ENCODE measurements at places on chromosomes 5 and 9. TPM values are rescaled to one million over a fixed set of nuclear protein-coding genes. Genes with fewer than 3 reads are reported as not detected.

DNA sequence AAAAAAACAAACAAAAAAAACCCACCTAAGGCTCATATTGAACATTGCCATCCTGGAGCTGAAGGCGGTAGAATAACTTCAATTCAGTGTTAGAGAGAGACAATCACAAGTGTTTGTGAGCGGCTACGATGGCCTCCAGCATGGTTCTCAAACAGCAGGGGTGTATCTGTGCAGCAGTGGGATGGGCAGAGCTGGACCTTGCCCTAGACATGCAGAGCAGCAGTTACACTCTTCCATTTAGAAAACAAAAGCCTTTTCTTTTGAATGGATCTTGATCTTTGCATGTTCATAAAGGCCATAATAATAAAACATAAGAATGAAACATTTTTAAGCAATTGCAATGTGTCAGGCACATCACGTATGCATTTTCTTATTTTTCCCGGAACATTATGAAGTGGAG is 50.3 kb downstream of the ARHGAP26 start:
- no peaks in the 10 kb centered on the region for H3K27me3 ChIP-seq
- no peaks in the 10 kb centered on the region for H3K36me3 ChIP-seq
- no peak overlapping the region for H3K4me3 ChIP-seq
- no peak overlapping the region for H3K27ac ChIP-seq
- H3K4me1 ChIP-seq, result peaks cover 60% of the 10 kb centered on the region
- no peak for DNase-seq

GRCh38 chr5:149831492-149831891 is 101.4 kb downstream of the PPARGC1B start:
- H3K36me3 ChIP-seq, result no peaks in the 10 kb centered on the region
- H3K27ac ChIP-seq, result no peak overlapping the region

DNA sequence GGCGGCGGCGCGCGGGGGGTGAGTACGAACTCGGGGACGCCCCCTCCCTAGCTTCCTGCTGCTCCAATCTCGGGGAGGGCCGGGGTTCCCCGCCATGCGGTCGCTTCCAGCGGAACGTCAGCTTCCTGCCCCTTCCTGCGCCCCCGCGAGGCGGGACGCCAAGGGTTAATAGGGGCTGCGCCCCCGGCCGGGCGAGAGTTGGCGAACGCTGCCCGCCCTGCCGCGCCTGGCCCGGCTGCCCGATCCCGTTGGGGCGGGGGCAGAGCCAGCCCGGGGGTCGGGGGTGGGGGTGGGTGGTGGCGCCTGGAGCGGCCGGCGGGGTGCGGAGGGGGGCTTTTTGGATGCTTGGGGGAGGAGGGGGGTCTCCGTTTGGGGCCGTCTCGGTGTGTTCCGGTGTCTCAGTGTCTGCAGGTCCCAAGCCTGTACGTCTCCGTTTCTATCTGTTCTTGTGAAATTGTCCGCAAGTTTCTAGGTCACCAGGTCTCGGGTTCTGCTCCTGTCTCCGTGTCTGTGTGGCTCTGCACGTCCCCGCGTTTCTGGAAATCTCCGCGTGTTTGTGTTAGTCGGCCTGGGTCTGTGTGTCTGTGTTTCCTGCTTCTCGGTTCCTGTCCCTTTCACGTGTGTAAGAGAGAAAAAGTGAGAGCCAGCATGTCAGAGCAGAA is 789 bp downstream of the COL27A1 start:
- H3K36me3 ChIP-seq, result no peaks in the 10 kb centered on the region
- H3K27ac ChIP-seq, result no peak overlapping the region

- H3K27me3 ChIP-seq, result no peaks in the 10 kb centered on the region
- peaks cover 21% of the 10 kb centered on the region for H3K4me1 ChIP-seq
- H3K27ac ChIP-seq, result no peak overlapping the region
Measured at GRCh38 chr9:125752070-125752628, 5.0 kb downstream of the PBX3 start.

GRCh38 chr9:81868145-81868544 is 60.1 kb upstream of the SPATA31D4 start:
- DNase-seq, result no peak
- H3K4me1 ChIP-seq, result no peaks in the 10 kb centered on the region
- no peak overlapping the region for H3K27ac ChIP-seq
- no peak overlapping the region for H3K4me3 ChIP-seq

- H3K27ac ChIP-seq, result peak overlapping the region; percentile 8
- H3K27me3 ChIP-seq, result no peaks in the 10 kb centered on the region
- H3K4me3 ChIP-seq, result no peak overlapping the region
- H3K4me1 ChIP-seq, result peaks cover 39% of the 10 kb centered on the region
- no peak for DNase-seq
- H3K36me3 ChIP-seq, result peaks cover 14% of the 10 kb centered on the region
Measured at GRCh38 chr5:177131019-177131320, 2.6 kb upstream of the NSD1 start.

DNA sequence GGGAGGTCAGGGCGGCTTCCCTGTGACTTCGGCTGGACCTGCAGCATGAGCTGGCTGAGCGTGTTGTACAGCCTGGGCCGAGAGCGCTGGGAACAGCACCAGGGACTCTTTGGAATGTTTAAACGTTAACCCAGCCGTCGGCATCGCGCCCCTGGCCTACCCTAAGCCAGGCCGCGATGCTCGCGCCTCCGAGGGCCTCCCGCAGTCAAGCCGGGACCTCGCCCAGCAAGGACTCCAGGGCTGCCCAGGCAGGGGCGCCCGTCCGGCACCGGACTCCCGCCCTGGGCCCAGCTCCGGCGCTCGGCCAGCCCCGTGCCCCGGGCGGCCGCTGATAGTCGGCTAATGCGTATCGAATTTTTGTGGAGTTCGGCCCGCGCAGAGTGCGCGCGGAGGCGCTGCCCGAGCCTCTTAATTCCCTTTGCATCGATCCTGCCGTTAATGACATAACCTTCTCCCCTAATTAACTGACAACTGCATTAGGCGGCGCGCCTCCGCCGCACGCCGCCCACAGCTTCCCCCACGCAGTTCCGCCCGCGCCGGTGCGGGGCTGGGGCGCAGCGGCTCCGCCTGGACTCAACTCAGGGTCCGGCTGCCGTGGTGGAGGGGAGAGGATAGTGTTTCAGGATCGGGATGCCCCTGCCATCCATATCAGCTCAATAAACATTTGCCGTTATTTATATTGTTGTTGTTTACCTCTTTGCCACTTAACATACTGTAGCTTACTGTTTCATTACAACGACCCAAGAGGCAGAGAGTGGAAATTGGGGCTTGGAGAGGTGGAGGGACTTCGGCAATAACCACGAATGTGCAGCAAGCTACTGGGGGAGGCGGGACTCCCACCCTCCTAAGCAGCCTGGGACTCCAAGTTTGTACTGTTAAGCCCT is 28.8 kb upstream of the CDC23 start:
- H3K4me1 ChIP-seq, result peaks cover 13% of the 10 kb centered on the region
- peaks cover 50% of the 10 kb centered on the region for H3K27me3 ChIP-seq
- no peaks in the 10 kb centered on the region for H3K36me3 ChIP-seq

DNA sequence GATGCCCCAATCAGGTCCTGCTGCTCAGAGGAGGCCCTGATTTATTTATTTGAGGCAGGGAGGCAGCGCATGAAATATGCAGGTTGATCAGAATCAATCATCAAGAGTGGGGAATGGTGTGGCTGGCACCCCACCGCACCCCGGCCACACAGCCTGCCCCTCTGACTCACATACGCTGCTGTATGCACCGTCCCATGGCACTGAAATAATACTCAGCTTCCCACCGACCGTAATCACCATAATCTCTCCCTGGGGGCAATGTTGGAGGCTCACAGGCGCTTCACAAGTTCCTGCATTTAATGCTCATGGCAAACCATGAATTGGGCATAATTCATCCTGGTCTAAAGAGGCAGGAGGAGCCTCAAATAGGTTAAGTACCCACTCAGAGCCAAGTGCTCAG is 141.2 kb upstream of the TBC1D2 start:
- H3K4me1 ChIP-seq, result peaks cover 2% of the 10 kb centered on the region
- peaks cover 11% of the 10 kb centered on the region for H3K27me3 ChIP-seq
- no peak overlapping the region for H3K4me3 ChIP-seq
- no peak overlapping the region for H3K27ac ChIP-seq

DNA sequence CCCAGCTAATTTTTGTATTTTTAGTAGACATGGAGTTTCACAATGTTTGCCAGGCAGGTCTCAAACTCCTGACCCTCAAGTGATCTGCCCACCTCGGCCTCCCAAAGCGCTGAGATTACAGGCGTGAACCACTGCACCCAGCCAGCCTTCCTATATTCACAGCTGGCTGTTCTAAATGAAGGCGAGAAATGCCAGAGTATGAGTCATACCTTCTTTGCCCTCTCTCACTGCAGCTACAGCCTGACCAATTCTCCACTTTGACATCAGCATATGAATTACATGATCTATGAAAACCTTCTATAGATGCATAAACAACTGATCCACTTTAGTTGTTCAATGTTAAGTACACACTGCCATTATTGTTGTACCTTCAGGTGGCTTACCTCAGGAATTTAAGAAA is 14.5 kb downstream of the APTX start:
- no peak for DNase-seq
- peaks cover 7% of the 10 kb centered on the region for H3K4me1 ChIP-seq
- H3K36me3 ChIP-seq, result peaks cover 60% of the 10 kb centered on the region
- H3K27ac ChIP-seq, result no peak overlapping the region
- no peaks in the 10 kb centered on the region for H3K27me3 ChIP-seq

DNA sequence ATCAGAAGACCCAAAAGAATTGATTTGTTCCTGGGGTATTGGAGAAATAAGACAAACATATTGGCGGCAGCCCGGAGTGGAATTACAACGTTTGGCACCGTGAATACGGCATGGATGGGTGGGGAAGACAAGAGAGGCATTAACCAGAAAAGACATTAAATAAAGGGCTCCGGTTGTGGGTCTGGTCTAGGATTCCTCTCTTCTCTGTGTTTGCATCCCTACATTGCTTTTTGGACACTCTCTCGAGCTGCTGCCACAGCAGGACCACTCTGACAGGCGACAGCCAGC is 138.7 kb upstream of the PALM2AKAP2 start:
- H3K4me1 ChIP-seq, result no peaks in the 10 kb centered on the region
- no peak for DNase-seq
- H3K27ac ChIP-seq, result no peak overlapping the region
- H3K4me3 ChIP-seq, result no peak overlapping the region
- H3K27me3 ChIP-seq, result peaks cover 50% of the 10 kb centered on the region

DNA sequence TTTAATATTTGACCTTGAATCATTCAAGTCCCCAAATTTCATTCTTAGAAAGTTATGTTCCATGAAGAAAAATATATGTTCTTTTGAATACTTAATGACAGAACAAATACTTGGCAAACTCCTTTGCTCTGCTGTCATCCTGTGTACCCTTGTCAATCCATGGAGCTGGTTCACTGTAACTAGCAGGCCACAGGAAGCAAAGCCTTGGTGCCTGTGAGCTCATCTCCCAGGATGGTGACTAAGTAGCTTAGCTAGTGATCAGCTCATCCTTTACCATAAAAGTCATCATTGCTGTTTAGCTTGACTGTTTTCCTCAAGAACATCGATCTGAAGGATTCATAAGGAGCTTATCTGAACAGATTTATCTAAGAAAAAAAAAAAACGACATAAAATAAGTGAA is 65.4 kb downstream of the WDR41 start:
- DNase-seq, result no peak
- H3K4me1 ChIP-seq, result peaks cover 3% of the 10 kb centered on the region
- no peak overlapping the region for H3K4me3 ChIP-seq
- H3K27ac ChIP-seq, result no peak overlapping the region
- H3K27me3 ChIP-seq, result no peaks in the 10 kb centered on the region

DNA sequence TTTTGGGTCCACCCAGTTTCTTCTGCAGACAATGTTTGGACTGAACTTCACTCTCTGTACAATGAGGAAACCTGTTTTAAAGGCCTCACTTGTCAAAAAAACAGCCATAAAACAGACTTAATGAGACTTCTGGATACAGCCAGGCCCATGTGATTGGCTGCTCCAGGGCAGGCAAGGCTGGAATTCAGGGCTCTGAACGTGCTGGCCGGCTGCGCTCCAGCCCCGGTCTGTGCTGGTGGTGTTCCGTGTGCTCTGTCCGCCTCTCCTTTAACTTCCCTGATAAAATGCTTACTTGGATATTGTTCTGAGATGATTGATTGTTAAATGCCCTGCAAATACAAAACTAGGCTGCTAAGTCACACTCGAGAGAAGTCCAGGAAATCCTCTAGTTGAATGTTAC is 131.2 kb upstream of the KLF4 start:
- no peak for DNase-seq
- H3K27ac ChIP-seq, result no peak overlapping the region
- H3K27me3 ChIP-seq, result no peaks in the 10 kb centered on the region

GRCh38 chr5:2575292-2575691 is 176.2 kb downstream of the IRX2 start:
- no peak overlapping the region for H3K4me3 ChIP-seq
- H3K4me1 ChIP-seq, result no peaks in the 10 kb centered on the region

DNA sequence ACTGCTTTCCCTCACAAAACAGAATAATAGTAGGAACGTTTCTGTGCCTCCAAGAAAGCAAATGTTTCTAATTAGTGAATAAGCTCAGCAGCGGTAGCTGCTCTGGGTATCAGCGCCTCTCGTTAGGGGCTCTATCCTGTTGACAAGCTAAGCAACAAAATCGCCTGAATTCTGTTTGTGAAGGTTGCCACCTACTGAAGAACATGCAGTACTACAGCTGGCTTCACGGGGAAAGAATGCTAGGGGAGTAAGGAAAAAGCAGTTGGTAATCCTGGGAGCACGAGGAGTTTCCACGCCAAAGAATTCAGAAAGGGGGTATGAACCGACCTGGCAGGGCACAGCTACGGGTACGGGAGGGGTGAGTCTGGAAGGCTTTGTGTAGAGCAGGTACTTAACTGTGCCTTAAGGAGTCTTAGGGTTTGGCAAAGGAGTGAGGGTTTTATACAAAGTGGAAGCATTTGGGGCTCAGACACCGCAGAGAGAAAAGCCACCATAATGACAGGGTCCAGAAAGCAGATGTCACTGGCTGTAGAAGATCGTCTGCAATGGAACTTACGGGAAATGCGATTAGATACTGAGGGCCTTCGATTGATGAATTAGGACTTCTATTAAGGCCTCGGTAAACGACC is 171.7 kb downstream of the TTC39B start:
- H3K27ac ChIP-seq, result no peak overlapping the region
- no peak overlapping the region for H3K4me3 ChIP-seq
- H3K36me3 ChIP-seq, result no peaks in the 10 kb centered on the region
- peaks cover 12% of the 10 kb centered on the region for H3K4me1 ChIP-seq
- peak; percentile 39 for DNase-seq

GRCh38 chr5:93611273-93611975 is 28.4 kb downstream of the NR2F1 start:
- H3K4me1 ChIP-seq, result peaks cover 12% of the 10 kb centered on the region
- no peak overlapping the region for H3K27ac ChIP-seq
- no peak overlapping the region for H3K4me3 ChIP-seq
- DNase-seq, result no peak
- H3K36me3 ChIP-seq, result no peaks in the 10 kb centered on the region
- peaks cover 89% of the 10 kb centered on the region for H3K27me3 ChIP-seq

GRCh38 chr5:133252133-133252480 is 200.3 kb downstream of the HSPA4 start:
- H3K4me1 ChIP-seq, result no peaks in the 10 kb centered on the region
- no peak overlapping the region for H3K27ac ChIP-seq
- DNase-seq, result no peak
- no peaks in the 10 kb centered on the region for H3K36me3 ChIP-seq
- H3K4me3 ChIP-seq, result no peak overlapping the region

Gene SV2C
- total RNA-seq, result 0.33 TPM

Gene FREM1
- not detected for total RNA-seq

Gene PCDHGA9
- not detected for total RNA-seq

Gene EQTN
- not detected for total RNA-seq

Gene ADAMTS12
- total RNA-seq, result not detected

Gene PTPN3
- total RNA-seq, result 0.20 TPM

Gene SNCAIP
- not detected for total RNA-seq

Gene SLC24A2
- total RNA-seq, result not detected

Gene ZFP2
- total RNA-seq, result not detected

Gene MEIKIN
- total RNA-seq, result 1.1 TPM

Gene SLC36A2
- not detected for total RNA-seq

Gene ATP10B
- not detected for total RNA-seq

Gene CDK5RAP2
- total RNA-seq, result 98.9 TPM

Gene RAD17
- total RNA-seq, result 26.2 TPM

Gene GPR150
- 1.7 TPM for total RNA-seq

Gene DRD1
- not detected for total RNA-seq
